ENCODE measurements at places on chromosomes 5 and 9.

DNA sequence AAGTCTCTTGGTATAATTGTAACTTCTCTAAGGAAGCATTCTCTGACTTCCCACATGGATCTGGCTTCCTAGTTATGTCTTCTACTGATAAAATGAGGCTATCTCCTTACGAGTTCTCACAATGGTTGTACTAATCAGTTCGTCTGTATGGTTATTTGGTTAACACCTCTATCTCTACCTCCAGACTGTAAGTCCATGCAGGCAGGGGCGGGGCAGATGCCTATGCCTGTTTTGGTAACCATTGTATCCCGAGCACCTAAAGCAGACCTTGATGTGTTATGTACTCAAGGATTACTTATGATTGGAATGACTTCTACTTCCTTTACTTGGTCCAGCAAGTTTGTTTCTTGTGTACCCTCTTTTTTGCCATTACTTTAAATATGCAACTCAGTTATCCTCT lies 125.0 kb upstream of the PITX1 start:
- DNase-seq: no peak

GRCh38 chr5:168104811-168105481 lies 186.5 kb upstream of the WWC1 start:
- DNase-seq: no peak

GRCh38 chr9:79798450-79798849 lies 226.7 kb downstream of the TLE4 start:
- no peak for DNase-seq

GRCh38 chr9:119838210-119838609 lies 469.0 kb upstream of the BRINP1 start:
- no peak for DNase-seq

DNA sequence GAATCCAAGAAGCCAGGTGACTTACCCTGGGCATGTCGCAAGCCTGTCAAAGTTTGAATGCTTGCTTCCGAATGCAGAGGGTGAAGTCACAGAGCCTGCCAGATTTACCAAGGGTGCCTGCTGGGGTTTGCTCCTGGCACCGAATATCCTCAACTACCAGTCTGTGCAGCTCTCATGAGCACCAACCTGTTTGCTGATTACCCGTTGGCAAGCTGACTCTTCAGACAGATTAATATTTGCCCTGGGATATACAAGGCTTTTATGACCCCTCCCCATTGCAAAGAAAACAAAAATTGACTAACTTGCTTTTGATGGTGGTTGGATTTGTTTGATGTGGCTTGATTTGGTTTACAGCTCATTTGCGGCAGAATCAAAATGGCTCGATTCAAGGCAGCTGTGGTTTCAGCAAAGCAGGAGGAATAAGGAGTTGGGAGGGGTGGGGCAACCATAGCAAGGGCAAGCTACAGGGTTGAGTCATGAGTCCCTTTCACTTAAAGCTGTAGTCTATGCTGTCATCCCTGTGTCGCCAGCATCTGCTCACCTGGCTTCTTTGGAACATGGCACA lies 82.3 kb upstream of the AGXT2 start:
- DNase-seq: no peak

- no peak for DNase-seq
Measured at GRCh38 chr5:10307206-10308148, at the start of gene CMBL. TSS of gene CMBL (minus strand) at chr5:10307902. CDS start at chr5:10290762, 17,140 bp downstream.

All from stimulated activated CD8-positive, alpha-beta memory T cell treated with anti-CD3 and anti-CD28 coated beads, Interleukin-4, amount 100 ng/mL, for 4 hours (primary cell).